ENCODE measurements at places on chromosomes 1 and 21. TPM values are rescaled to one million over a fixed set of nuclear protein-coding genes. Genes with fewer than 3 reads are reported as not detected.

Gene SH2D1B
- total RNA-seq = not detected

Gene DDR2
- 73.1 TPM for total RNA-seq

Gene BMP8A
- not detected for total RNA-seq

DNA sequence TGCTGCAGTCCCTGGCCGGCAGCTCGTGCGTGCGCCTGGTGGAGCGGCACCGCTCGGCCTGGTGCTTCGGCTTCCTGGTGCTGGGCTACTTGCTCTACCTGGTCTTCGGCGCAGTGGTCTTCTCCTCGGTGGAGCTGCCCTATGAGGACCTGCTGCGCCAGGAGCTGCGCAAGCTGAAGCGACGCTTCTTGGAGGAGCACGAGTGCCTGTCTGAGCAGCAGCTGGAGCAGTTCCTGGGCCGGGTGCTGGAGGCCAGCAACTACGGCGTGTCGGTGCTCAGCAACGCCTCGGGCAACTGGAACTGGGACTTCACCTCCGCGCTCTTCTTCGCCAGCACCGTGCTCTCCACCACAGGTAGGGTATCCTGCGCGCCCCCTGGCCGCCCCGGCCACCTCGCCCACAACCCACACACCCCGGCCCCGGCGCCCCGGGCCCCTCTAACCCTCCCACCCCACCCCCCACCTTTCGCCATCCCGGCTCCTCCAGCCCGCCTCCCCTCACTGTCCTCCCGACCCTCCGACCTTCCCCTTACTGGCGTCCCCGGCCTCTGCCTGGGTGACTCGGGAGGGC, 352 bp downstream of the KCNK1 start:
- H3K4me1 ChIP-seq = peaks cover 21% of the 10 kb centered on the region
- H3K36me3 ChIP-seq = no peaks in the 10 kb centered on the region
- H3K4me3 ChIP-seq = peak overlapping the region; percentile 61
- peaks cover 40% of the 10 kb centered on the region for H3K27me3 ChIP-seq
- H3K27ac ChIP-seq = peak overlapping the region; percentile 85

Gene GTF2B
- 33.3 TPM for total RNA-seq

Gene ETV3L
- not detected for total RNA-seq

All from stomach (tissue), 19 donors.